Substantia nigra (tissue), 51 donors: ENCODE measurements at places on chromosomes 7 and 10.

- no peak for DNase-seq
Measured at GRCh38 chr7:114365791-114366190, 48.8 kb upstream of the FOXP2 start.

- no peak for DNase-seq
Measured at GRCh38 chr10:111766464-111766863, 417.1 kb downstream of the GPAM start.

DNA sequence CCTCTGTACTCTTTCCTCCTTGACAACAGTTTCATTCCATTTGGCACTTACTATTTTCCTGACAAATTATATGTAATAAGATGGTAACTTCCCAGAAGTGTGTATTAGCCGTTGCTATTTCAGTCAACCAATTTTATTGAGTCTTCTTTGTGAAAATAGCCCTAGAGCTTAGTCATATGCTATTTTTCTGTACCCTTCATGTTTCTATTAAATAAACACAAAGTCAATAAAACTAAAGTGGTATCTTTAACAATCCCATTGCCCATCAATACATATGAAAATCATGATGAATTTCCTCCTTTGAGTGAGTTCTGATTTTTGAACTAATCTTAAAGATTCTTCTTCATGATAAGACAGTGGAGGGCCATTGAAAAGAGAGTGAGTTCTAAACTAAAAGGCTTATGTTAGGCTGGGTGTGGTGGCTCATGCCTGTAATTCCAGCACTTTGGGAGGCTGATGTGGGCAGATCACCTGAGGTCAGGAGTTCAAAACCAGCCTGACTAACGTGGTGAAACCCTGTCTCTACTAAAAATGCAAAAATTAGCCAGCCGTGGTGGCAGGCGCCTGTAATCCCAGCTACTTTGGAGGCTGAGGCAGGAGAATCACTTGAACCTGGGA lies 5.9 kb upstream of the MYPN start:
- no peak for DNase-seq

DNA sequence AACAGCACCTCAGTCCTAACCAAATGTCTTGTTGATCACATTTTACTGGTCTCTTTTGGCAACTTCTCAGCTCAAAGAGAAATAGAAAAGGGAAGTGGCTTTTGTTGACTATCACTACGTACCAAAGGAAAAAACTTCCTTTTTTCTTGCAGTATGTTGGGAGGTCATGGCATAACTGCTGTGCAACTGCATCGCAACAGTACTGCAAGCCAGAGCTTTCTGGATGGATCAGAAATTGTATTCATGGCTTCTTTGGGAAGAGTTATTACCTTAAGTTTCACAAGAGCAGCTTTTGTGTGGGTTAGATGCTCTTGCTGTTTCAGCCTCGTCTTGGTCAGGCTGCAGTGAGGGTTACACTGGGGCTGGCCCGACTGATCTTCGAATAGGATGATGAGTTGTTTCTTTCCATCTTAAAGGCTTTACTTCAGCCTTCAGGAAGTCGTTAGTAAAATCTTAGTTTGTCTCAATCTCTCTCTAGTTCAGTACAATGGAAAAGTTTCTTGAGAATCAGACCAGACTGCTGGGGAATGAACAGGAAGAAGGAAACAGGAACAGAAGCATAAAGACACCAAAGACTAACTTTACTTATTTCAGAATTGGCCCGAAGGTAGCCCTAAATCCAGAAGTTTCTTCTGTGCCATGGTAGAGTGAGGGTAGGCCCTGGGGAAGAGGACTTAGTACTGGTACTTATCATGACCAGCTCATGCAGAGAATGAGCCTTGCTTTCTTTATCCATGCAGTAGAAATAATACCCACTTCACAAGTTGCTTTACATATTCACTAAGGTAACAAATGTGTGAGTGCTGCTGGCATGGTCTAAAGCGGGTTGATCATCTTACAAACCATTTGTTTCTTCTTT lies 153.6 kb downstream of the CELF2 start:
- no peak for DNase-seq

DNA sequence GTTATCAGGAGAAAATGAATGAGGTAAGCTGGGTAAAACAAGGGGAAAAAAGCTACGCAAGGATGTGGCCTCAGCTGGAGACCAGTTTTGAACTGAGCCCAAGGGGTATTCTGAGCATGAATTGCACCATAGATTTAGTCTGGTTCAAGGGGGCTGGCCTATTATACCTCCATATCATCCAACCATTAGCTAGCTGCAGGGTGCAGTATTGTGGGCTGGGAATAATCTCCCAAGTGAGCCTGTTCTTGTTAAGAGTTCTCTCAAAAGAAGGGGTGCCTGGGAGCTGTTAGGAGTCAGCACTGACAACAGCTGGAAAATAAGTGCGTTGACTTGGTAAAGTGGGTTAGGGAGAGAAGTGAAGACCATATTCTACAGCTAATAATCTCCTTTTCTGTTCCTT lies 8.0 kb downstream of the TAS2R16 start:
- no peak for DNase-seq

- no peak for DNase-seq
Measured at GRCh38 chr7:44735403-44736165, 13.1 kb upstream of the ZMIZ2 start.

- no peak for DNase-seq
Measured at GRCh38 chr7:1885465-1886226, 215.6 kb downstream of the ELFN1 start.

GRCh38 chr7:82275342-82275741 lies 168.2 kb downstream of the CACNA2D1 start:
- no peak for DNase-seq

DNA sequence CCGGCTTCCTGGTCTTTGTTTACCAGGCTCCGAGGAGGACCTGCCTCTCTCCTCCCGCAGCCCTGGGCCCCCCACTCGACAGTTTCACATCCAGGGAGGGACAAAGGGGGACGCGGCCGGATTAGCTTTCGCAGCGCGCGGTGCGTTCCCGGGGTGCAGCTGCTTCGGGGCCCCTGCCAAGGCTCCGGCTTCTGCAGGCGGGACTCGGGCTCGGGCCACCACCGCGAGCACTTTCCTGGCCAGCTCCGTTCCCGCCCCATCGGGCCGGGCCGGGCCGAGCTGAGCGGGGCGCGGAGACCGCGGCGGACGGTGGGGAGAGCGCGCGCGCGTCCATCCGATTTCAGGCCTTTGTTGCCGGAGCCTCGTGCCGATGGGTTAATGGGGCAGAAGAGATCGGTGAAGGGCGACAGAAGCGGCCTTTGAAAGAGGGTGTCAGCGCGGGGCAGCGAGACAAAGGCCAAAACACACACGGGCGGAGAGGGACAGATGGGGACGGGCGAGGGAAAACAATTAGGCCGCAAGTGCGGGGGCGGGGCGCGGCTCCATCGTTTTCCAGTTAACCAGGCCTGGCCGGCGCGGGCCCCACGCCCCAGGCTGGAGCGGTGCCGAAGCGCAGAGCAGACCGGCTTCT lies 8.5 kb upstream of the UNCX start:
- no peak for DNase-seq

DNA sequence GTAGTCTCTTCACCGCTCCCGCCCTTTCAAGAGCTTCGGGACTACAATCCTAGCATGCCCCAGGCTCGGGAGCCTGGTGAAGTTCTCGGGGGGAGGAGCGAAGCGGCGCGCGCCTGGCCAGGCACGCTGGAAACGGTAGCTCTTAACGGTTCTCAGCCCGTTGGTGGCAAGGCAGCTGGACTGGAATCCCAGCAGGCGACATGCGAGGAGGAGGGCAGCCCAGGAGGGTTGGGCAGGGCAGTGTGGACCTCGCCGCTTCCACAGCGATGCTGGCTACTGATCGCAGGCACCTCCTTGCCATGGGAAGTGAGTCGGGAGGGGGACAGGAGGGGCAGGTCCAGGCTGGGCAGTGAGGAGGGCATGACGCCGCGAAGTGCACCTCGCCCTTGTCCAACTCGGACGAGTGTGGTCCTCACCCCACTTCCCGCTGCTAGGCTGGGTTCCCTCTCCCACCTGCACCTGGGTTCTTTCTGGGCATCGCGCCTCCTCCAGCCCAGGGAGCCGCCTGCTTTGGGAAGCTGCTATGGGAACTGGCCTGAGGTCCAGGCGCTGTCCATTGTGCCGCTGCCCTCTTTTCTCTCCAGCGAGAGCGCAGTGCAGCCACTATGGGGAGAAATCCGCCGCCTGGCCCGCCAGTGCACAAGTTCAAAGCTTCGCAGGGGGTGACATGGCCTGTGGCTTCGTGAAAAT lies 367.8 kb upstream of the NUPR2 start:
- no peak for DNase-seq

DNA sequence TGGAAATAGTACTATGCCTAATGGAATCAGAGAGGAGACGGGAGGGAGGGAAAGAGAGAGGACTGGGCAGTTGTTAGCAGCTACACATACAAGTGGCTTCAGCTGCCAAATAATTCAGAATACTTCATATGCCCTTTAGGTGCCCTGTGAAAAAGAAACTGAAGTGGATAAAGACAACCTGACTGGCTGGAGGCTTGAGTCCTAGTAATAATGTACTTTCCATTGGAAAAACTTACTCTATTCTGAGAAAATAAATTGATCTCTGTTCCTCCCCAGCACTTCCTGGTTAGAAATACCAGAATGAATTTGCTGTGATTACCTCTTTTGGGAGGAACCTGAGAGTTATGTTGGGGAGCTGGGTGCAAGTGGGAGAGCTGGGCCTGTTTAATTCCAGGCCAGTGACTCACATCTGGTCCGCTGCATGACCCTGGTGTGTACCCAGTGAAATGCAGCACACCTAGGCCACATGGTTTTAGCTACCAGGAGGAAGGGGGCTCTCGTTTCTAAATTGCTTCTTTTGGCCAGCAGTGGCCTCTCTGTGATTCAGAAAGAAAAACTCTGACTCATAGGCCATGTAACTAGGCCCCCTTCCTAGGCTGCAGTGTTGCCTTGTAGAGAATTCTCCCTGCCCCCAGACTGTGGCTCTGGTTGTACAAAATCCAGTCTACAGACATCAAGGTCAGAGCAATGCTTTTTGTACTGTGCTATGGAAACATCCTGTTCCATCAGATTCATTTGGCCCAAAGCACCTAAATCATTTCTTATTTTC lies 6.5 kb downstream of the AGFG2 start:
- peak; percentile 6 for DNase-seq

DNA sequence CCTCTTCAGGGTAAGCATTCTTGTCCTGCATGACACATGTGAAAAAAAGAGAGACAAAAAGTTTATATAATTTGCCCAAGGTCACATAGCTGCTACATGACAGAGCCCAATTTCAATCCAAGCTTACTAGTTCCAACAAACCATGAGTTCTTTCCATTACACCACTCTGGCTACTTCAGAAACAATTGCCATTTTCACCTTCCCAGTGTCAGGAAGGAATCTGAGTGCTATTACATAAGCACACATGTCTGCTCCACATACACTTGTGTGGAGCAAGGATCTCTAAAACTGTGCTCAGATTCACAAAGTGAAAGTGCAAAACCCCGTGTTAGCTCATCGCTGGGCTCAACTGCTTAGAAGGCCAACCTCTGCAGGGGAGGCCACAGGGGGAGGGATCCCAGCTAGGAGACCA lies 356.2 kb upstream of the NFE2L3 start:
- DNase-seq, result no peak

DNA sequence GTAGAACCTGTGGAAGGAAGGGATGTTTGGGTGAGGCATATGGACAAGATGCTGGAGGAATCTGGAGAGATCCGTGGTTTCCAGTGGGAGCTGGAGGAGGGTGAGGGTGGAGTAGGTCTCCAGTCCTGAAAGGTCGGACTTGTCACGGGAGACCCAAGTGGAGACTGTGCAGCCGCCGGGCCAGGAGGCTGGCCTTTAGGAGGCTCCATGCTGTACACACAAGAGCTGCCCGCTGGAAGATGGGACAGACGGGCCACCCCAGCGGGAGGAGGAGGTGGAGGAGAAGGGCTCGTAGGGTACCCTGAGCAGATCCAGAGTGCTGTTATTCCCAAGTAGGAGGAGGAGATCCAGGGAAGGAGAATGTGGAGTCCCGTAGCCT lies 106.7 kb downstream of the NKX6-2 start:
- DNase-seq, result no peak

GRCh38 chr7:118080947-118081346 lies 103.0 kb upstream of the LSM8 start:
- no peak for DNase-seq

GRCh38 chr7:15113752-15114151 lies 211.2 kb upstream of the DGKB start:
- no peak for DNase-seq

- no peak for DNase-seq
Measured at GRCh38 chr10:47330366-47330765, 8.1 kb downstream of the GDF2 start.

- no peak for DNase-seq
Measured at GRCh38 chr10:99279626-99280111, 44.0 kb upstream of the HPSE2 start.

DNA sequence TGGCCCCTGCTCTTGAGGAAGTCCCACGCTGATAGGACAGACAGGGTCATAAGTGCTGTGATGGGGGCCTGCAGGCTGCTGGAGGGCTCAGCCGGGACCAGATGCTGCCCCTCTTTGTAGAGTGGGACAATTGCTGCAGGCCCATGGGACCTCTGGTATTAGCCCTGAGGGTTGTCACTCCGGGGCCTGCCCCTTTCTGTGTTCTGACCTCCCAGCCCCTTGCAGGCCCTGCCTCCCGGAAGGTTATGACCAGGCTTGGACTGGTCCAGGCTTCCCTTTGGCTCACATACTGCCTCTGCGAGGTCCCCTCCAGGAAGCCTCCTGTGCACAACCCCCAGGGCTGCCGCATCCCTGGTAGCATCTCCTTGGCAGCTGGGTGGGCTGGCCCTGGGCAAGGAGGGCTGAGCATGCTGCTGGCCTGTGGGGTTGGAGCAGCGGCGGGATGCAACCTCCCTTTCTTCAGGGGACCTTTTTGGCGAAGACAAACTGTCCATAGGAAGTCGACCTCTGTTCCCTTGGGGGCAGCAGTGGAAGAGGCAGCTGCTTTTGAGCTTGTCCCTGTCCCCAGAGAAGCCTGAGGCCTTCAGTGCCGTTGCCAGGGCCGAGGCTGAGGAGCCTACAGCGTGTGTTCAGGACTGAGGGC lies 8.8 kb downstream of the LIMK1 start:
- no peak for DNase-seq

DNA sequence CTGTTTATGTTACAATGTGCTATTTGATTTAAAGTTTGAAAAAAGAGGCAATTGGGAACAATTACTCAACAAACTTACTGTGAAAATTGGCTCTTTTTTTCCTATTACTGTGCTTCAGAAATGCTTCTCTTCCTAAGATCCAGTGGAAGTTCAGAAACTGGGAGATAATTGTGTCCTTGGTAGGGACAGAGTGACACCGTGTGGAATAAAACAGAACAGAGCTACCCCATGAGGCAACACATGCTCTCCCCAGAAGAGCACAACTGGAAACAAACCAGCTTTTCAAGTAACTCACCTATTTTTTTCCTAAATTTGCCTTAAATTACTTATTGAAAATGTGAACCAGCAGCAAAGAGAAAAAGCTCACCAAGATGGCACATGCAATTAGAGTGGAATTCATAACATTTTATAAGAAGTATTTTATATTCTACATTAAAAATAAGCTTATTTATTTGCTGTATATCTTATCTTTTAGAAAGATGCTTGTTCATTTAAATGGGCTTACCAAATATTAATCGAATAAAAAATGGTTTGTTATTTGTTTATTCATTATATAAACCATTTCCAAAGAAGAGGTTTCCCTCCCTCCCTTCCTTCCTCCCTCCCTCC lies 346.1 kb upstream of the ANKRD30A start:
- DNase-seq, result peak; percentile 3

GRCh38 chr7:139743967-139744767 lies 33.6 kb downstream of the HIPK2 start:
- DNase-seq, result no peak
